ENCODE measurements at places on chromosomes 4 and X. TPM values are rescaled to one million over a fixed set of nuclear protein-coding genes. Genes with fewer than 3 reads are reported as not detected.

DNA sequence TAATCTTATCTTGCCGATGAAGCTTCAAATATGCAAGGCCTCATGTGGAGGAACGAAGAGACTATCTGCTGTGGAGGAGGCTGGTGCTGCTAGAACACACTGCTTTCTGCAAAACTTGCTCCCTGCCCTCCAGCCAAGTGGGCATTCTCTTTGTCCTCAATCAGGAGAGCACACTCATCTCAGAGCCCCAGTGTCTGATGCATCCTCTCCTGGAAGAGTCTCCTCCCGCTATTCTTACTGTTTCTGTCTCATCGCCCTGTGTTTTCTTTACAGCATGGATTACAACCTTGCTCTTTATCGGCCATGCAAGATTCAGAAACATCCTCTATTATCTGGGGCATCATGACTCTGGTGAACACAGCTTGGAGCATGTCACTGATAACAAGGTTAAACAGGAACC, 68.2 kb upstream of the MTNR1A start:
- no peak for DNase-seq

DNA sequence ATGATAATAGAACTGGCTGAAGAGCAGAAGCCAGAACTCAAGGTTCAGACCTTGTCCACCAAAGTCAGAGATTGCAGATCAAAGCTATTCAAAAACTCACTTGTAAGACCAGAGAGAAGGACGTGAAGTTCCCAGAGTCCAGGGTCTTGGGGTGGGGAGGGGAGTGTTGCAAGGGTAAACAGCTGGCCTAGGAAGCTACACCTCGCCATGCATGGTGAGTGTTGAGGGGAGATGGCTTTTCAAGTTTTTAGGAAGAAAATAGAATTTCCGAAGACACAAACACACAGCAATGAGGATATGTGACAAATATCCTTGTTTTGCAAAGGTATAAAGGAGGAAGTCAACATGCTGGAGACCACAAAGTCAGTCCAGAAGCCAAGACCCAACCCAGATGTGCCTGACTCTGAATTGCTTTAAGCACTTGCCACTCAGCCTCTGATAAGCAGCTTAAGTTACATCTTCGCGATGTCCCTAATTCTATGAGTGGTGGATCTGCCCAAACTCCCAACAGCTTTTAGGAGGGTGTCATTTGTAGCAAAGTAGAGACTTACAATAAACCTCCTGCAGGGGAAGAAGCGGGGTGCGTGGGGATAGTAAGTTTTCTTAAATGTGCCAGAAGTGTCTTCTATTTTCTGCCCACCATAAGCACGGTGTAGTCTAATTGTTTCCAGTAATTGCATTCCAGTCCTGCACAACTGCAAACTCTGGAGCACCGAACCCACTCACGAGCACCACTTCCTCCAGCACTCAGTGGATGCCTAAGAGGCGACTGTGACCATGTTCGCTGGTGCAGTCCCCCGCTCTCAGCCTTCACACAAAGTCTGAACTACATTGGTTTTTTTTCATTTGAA, 26.5 kb downstream of the HAND2 start:
- DNase-seq = no peak

- no peak for DNase-seq
Observed at GRCh38 chr4:60913671-60914070, 286.5 kb upstream of the ADGRL3 start.

GRCh38 chrX:65528705-65529340, 5.8 kb downstream of the LAS1L start:
- peak; percentile 54 for DNase-seq

The XKRX gene
- total RNA-seq = 1.0 TPM

- no peak for DNase-seq
Observed at GRCh38 chr4:71711044-71711984, 72.6 kb downstream of the GC start.

DNA sequence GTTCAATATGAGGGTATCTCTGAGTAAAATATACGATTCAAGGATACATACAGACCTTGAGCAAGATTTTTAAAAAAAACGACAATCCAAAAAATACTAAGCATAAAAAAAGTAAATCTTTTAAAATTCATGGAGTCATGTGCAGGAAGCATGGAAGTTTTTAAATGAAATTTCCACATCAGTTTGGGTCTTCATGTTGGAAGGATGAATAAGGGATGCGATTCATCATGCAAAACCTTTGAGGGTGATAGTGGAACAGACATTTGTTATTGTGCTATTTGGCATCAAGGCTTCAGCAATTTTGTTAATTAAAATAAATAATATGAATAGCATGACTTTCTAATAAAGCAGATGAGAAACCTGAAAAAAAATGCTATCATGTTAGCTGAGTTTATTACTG, 815.0 kb upstream of the PCDH10 start:
- DNase-seq = no peak

GRCh38 chr4:17093481-17093880, 195.0 kb upstream of the LDB2 start:
- DNase-seq = no peak

- DNase-seq = peak; percentile 34
Observed at GRCh38 chr4:74471264-74471663, 26.3 kb downstream of the AREG start.

DNA sequence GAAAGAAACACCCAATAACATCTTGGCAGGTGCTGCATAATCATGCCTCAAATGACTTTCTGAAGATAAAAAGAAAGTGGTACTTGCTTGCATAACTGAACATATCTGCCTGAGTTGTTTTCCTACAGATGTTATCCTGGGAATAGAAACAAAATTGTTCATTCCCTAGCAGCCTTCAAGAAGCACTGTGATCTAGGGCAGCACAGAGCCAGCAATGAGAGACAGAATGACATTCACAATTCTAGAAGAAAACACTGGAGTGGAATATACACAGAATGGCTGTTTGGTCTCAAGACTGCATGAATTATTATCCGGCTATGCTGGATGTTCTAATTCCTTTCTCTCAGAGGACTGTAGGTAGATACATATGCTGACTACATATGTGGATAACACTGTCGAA, 790.9 kb downstream of the PDHA2 start:
- DNase-seq = no peak

Measured in tongue (tissue), 3 donors.